ENCODE measurements at places on chromosomes 3 and 15. TPM values are rescaled to one million over a fixed set of nuclear protein-coding genes. Genes with fewer than 3 reads are reported as not detected.

- no peaks in the 10 kb centered on the region for H3K4me1 ChIP-seq
- H3K27ac ChIP-seq, result no peak overlapping the region
- DNase-seq, result no peak
- H3K4me3 ChIP-seq, result no peak overlapping the region
- H3K36me3 ChIP-seq, result no peaks in the 10 kb centered on the region
Measured at GRCh38 chr3:53795176-53795575, 51.0 kb downstream of the CHDH start.

- H3K27me3 ChIP-seq, result no peaks in the 10 kb centered on the region
- DNase-seq, result no peak
- no peak overlapping the region for H3K4me3 ChIP-seq
- no peaks in the 10 kb centered on the region for H3K4me1 ChIP-seq
- no peak overlapping the region for H3K27ac ChIP-seq
Measured at GRCh38 chr3:119219069-119219468, 21.6 kb downstream of the B4GALT4 start.

The SUSD5 gene
- total RNA-seq, result 2.3 TPM

The PAQR9 gene
- not detected for total RNA-seq
